Stimulated activated CD8-positive, alpha-beta memory T cell treated with anti-CD3 and anti-CD28 coated beads, Interleukin-7, amount 100 ng/mL, for 48 hours (primary cell): ENCODE measurements at places on chromosomes 3 and 15.

GRCh38 chr15:57031605-57032004, 113.2 kb downstream of the TCF12 start:
- DNase-seq = no peak

DNA sequence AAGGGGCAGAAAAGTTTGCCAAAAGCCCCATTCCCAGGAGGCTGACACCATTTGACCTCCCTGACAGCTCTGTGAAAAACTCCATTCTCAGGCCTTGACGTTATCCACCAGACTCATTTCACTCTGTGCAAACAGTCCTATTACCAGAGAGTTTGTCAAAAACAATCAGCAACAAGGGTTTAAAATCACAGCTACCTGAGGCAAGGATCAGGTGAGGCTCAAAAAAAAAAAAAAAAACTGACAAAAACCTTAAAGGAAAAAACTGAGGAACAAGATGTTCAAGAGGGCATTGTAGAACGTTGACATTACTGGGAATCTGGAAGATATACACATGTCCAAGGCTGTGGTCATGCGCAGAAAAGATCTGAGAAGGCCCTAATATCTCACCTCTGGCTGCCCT, 11.4 kb downstream of the AVEN start:
- no peak for DNase-seq

GRCh38 chr3:78940128-78940527, 827.7 kb downstream of the ROBO1 start:
- no peak for DNase-seq

DNA sequence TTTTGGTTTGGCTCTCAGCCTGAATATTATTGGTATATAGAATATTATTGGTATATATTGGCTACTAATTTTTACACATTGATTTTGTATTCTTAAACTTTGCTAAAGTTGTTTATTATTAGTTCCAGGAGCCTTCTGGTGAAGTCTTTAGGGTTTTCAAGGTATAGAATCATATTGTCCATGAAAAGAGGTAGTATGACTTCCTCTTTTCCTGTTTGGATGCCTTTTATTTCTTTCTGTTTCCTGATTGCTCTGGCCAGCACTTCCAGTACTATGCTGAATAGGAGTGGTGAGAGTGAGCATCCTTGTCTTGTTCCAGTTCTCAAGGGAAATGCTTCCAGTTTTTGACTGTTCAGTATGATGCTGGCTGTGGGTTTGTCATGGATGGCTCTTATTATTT, 107.3 kb upstream of the LIPC start:
- no peak for DNase-seq

DNA sequence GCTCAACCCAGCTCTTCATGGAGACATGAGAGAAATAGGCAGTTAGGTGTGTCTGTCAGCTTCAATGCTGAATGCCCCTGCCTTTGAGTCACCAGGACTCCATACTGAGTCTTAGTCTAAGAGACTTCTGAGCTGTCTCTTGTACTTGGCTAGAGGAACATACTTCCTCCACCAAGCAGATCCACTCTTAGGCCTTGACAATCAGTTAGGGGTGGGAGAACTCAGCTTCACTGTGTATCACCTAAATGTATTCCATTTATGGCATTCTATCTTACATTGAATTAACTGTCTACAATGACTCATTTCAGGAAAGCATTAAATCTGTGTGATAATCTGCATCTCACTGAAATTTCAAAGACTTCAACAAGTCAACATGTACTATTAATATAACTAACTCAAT, 66.0 kb downstream of the STAC start:
- no peak for DNase-seq

DNA sequence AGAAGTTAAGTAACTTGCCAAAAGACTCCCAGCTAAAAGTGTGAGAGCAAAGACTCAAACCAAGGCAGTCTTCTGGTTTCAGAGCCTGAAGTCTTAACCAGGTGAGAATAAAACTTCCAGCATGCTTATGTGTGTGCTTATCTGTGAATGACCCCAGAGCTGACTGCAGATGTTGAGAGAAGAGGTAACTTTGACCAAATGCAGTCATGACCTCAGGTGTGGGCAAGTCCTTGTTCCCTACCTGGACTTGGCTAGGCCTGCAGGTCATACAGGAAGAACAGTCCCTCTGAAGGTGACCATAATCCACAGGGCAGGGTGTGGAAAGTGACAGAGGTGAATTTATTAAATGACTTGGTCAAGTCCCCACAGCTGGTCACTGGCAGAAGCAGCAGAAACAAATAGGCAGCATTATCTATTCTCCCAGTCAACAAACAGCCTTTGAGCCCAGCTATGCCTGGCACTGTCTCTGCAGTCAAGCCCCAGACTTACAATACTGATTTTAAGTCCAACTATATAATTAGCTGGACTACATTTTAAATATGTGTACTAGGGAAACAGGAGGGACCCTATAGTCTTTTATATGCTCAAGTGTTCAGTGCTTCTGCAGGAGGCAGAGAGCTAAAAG, 3.0 kb upstream of the CPEB1 start:
- DNase-seq = no peak

DNA sequence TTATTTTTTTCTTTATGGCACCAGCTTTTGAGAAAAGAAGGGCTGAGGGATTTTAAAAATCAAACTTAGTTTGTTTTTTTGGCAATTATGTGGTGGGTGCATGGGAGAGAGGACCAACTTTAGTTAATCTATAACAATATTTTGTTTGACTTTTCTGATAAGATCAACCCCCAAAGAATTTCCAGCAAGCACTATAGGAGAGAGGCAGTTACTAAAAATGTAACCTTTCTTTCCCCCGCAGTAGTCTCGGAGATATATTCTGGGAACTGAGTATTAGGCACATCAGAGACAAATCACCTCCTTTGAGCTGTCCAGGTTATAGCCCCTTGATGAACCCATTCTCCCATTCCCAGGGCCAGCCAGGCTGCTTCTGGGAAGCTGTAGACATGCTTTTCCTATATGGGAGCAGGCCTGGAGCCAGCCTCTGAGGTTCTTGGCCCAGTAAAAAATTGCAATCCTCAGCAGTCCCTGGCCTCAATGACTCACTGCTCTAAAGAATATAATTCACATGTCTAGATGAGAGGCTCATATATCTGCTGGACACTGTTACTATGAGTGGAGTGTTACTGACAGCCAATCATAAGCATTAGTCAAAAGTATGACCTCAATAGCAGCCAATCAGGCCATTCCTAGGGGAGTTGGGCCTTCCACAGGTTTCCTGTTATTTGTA, 138.3 kb upstream of the AGBL1 start:
- DNase-seq = no peak

DNA sequence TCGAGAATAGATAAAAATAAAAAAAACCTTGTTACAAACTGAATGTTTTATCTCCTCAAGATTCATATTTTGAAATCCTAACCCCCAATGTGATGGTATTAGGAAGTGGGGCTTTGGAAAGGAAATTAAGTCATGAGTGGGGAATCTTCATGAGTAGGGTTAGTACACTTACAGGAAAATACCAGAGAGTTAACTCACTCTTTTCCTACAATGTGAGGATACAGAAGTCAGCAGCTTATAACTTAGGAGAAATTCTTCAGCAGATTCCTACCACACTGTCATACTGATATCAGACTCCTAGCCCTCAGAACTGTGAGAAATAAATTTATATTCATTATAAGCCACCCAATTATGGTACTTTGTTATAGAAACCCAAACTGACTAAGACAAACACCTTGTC, 453.1 kb downstream of the GBE1 start:
- DNase-seq = no peak

DNA sequence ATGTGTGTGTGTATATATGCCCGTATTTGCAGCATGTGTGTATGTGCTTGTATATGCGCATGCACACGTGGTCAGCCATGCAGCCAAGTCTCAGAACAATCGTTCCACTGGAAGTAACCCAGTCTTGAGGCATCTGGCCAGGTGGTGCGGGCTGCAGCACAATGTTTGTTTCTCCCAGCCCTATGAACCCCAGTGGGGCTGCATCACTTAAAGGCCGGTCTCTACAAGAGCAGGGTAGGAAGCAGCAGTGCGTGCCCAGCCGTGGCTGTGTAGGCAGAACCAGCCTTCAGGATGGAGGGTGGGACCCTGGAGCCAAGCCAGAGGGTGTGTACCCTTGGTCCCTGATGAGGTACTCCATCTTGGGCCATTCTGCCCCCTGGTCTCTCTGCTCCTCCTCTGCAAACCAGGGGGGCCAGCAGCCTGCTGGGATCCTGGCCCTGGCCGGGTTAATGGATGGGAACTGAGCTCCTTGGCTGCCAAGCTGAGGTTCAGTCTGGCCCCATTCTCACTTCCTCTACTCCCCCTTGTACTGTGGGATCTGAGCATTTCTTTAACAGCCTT, 11.8 kb downstream of the KLF13 start:
- no peak for DNase-seq

DNA sequence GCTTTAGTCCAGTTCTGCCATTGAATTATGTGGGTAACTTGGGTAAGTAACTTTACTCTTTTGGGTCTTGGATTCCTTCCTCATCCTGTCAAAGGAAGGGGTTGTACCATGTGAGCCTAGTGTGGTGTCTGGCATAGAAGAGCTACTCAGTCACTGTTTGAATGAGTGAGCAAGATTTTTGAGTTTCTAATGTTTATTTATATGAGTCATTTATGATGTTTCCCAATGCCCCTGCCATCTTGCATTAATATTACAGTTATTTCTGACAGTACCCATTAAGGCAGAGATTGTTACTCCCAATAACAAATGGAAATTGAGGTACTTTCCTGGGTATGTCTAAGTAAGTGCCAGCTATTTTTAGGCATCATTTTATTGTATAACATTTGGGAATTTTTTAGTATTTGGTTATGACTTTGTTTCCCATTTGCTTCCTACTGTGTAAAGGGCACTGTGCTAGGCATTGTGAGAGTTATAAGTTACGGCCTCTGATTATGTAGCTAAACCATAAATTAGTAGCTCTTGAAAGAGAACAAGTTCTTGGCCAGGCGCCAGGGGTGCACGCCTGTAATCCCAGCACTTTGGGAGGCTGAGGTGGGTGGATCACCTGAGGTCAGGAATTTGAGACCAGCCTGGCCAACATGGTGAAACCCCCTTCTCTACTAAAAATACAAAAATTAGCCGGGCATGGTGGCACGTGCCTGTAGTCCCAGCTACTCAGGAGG, 23.5 kb downstream of the NR1D2 start:
- DNase-seq = no peak

DNA sequence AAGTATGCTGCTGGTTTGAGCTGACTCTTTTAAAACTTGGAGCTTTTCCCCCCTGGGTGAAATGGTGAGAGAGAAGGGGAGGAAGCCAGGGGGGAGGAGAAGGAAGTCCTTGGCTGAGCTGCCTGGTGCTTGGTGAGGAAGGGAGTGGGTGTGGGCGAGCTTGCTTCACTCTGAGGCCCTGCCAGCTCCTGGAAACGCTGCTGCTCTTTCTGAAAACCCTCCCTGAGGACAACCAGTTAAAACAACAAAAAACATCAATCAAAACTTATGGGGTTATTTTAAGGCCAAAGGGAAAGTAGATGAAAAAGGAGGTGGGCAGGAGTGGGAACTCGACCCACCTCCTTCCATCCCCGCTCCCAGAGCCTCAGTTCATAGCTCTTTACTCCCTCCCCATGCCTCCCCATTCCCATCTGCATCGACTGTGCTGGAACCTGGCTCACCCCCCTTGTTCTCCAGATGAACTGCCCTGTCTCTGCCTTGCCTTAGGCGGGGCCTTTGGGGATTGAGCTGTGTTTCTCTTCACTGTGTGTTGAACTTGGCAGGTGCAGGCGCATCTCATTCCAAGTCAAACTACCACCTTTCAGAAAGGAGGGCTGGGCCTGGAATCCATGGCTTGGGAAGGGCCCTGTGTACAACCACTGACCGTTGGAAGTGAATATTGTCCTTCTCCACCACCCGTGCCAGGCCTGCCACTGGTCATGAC, 166.1 kb downstream of the ZNF621 start:
- no peak for DNase-seq

DNA sequence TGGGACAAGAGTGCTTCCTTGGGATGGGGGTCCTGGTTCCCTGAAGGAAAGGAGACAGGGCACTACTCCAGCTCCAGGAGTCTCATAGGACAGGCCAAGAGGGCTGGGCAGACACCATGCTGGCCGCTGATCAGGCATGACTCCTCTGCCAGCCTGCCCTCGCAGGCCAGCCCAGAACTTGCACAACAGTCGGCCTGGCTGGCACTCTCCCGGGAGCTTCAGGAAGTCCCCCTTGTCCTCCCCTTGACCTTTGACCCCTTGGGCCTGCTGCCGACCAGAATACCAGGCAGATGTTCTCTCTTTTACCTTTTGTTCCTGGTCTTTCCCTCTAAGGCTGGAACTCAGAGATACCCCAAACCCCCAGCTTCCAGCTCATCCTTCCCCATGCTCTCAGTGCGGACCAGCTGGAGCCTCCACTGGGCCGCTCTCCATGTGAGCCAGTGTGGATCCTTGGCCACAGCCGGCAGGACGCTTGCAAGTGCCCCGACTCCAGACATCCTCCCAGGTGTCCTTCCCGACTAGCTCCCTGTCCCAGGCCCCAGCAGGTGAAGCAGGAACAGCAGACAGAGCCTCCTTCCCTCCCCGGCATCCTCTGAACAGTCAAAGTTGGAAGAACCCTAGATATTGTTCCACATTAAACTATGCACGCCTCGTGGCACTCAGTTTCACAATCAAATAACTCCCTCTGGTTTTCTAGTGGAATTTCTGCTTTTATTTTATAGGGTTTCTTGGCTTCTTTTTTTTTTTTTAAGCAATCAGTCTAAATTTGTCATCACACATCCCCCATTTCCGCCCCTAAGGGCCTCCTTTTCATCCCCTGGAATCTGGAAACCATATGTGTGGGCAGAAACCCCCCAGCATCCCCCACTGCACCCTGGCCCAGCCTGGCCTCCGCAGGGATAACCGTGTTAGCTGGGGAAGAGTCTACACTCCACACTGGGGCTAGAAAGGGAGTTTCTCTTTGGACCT, 15.7 kb downstream of the VPS18 start:
- DNase-seq = no peak

- DNase-seq = no peak
Measured at GRCh38 chr15:48720646-48721045, 75.1 kb upstream of the FBN1 start.

DNA sequence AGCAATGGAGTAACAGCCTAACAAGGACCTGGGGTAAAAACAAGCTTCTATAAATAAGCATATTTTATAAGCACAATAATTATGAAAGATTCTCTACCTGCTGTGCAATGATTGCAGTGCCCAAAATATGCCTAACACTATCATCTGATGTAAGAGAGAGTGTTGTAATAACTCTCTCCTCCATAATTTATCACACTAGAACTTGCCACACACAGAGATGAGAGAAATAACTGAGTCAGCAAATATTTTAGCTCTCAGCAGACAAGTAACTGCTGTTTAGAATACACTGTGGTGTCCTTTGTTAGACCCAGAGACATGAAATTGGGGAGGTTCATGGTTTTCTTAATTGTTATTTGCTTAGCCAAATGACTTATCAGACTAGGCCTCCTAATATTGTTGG, 105.3 kb upstream of the ACP3 start:
- no peak for DNase-seq

GRCh38 chr3:173785004-173785403, 387.5 kb downstream of the NLGN1 start:
- no peak for DNase-seq

- no peak for DNase-seq
Measured at GRCh38 chr3:104846270-104846669, 520.4 kb upstream of the ALCAM start.

GRCh38 chr3:120364821-120365220, 15.7 kb upstream of the LRRC58 start:
- DNase-seq = no peak
